ENCODE measurements at places on chromosomes 7 and 10.

GRCh38 chr10:51574248-51575048, 124.9 kb downstream of the CSTF2T start:
- no peak for DNase-seq

DNA sequence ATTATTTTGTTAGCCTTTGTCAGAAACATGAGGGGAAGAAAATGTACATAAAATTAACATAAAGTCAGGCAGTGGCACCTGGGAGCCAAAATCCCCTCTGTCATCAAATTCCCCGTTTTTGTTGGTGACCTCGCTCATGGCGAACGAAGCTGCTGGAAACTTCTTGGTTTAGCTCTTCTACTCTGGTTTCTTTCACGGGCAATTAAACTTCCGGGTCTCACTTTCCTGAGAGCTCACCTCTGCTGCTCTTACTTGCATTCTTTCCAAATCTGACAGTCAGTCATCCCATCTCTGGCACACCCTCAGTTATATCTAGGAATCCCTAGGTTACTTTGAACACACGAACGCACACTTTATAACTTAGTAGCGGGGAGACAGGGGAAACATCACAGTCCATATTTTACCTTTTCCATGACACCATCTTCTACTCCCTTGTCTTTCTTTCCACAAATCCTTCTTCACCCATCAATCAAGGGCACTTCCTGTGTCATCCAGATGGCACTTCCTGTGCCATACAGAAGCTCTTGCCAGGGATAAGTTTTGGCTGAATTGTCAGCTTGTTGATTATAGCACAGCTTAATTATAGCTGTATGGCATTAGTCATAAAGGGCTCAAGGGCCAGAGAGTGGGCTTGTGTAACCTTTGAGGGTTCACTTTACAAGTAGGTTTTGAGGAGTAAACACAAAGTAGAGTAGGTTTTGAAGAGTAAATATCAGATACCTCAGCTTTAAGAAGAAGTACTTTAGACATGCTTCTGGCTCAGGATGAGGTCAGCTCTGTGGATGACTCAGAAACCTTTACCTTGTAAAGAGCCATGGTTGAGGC, 105.1 kb downstream of the GATA3 start:
- DNase-seq, result no peak

DNA sequence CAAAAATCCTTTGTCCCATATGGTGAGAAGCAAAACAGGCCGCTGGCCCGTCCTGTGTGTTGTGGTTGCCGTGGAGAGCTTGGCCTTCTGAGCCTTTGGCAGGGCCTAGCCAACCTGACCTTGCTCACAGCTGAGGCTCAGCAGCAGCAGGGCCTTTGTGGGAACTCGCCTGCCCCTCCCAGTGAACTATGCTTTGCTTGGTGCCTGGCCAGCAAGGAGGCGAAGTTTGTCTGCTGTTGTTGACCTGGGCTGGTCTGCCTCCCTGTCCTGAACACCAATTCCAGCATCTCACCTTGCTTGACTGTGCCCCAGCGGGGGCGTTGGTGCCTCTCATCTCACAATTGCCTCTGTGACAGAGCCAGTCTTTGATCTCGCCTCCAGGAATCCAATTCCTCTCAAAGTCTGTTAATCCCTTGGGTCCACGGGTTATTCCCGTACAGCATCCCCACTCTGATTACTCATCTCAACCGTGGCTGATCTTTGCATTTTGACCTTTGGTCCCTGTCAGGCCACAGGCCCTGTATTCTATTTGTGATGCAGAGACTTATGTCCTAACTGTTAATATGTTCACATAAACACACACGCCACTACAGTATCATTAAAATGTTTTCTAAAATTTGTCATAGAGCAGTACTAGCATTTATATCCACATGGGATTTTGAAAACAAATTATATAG, 22.6 kb downstream of the EPDR1 start:
- DNase-seq, result no peak

DNA sequence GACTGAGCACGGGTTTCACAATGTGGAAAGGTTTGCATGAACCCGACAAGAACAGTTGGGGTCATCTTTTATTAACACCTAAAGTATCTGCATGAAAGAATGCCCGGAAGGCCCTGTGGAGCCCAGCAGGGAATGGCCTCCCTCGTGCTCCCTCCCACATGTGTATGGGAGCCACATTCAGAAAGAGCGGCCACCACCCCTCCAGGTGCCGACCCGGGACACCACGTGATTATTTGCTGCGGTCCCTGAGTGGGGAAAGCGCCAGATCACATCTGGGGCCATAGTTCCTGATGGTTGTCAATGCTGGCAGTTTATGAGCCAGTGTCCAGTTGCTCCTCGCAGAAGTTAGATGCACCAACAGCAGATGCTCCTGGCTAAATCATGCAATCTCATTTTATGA, 571.4 kb downstream of the TCERG1L start:
- DNase-seq, result no peak

DNA sequence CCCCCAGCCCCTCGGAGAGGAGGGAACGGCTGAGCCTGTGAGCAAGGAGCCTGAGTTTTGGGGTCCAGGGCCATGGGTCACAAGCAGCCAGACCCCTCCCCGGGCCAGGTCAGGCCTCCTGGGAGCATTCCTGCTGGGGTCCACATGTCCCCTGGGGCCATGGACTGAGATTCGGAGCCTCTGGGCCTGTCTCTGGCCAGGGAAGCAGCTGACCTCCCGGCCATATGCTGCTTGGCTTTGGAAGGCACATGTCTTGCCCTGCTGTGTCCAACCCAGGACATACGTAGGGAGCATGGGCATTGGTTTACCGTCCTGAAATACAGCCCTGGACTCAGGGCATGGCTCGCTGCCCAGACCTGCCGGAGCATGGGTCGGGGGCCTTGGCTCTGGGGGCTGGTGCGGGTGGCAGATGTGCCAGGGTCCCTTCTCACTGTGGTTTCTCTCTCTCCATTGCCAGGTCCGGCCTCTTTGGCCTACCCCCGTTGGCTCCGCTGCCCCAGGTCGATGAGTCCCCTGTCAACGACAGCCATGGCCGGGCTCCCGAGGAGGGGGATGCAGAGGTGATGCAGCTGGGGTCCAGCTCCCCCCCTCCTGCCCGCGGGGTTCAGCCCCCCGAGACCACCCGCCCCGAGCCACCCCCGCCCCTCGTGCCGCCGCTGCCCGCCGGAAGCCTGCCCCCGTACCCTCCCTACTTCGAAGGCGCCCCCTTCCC, 7.3 kb downstream of the PWWP2B start:
- DNase-seq, result no peak

DNA sequence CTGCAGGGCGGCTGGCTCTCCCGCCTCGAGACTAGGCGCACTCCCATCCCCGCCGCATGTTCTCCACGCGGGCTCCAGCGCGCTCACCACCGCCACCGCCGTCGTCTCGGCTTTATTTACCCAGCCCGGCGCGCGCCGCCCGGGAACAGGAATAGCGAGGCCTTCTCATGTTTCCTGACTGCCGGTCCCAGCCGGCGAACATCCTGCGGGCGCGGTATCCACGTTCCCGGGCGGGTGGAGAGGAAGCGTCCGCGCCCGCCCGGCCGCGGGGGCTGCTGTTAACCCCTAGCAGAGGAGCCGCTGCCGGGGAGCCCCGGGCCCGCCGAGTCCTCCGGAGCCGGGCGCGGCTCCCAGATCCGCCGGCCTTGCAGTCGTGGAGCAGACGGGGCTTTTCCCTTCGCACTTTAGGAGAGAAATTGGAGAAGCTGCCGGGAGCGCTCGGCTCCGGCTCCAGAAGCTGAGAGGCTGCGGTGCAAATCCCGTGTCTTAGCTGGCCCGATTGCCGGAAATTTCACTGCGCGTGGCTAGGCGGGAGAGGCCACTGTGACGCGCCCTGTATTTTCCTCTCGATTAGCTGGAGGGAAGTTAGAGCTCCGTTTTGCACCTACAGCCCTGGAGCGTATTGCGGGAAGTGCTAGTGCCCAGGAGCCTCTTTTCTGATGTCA, at the start of gene MKX:
TSS of gene MKX (minus strand) at position 88 of the 665 bp plus-strand sequence. CDS start 2,404 bp downstream, outside the sequence.
- no peak for DNase-seq

DNA sequence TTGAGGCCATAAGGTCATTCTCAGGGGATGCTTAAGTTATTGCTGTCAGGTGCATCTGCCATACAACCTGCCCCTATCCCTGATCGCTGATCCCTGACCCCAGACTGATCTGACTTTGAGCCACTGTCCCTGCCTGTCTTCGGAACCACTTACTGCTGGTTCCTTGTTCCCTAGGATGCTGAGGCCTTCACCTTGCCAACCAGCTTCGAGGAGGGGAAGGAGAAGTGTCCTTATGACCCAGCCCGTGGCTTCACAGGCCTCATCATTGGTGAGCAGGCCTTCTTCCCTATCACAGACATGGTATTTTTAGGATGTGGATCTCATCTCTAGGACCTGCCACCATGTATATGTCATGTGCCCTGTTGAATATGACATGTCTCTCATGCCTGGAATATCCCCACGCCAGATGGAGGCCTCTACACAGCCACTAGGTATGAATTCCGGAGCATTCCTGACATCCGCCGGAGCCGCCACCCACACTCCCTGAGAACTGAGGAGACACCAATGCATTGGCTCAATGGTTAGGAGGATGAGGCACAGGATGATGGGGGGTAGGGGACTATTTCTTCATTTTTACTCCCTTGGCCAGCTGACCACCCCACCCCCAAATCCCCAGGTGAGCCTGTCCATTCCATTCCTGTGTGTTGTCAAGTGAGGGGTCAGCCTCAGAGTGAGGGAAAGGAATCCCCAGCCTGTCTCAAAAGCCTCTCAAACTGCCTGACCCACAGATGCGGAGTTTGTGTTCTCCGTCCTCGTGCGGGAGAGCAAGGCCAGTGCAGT, 9.0 kb downstream of the MRPL43 start:
- DNase-seq, result no peak
